Activated CD4-positive, alpha-beta T cell treated with anti-CD3 and anti-CD28 coated beads for 24 hours (primary cell): ENCODE measurements at places on chromosomes 3 and 15.
A peak's percentile ranks its signal among the peaks of the same experiment; 100 is the strongest.

DNA sequence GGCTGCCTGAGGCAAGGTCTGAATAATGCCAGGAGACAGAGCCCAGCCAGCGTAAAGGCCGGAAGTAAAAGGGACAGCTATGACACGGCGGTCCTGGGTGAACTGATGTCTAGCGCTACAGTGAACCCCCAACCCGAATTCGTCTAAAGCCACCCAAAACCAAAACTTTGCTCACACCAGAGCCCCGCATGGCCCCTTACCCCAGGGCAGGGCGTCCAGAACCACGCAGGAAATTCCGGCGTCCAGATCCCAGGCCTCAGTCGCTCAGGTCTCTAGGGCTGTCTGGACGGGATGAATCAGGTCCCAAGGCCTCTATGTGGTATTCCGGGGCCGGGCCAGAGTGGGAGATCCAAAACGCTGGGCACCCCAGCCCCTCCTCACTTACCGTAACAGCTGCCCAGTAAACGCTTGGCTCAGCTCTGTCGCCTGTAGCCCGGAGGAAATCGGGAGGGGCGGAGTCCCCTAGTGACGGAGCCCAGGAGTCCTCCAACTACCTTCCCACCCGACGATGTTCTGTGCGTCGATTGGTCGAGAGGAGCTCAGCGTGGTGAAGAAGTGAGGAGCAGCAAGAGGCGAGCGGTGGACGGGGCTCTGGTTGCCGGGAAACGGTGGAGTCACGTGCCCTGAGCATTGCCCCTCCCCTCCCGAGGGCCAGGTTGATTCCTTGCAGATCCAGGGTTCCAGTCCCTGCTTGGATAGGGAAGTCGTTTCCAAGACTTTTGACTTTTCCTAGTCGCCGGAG, at the start of gene CCDC32:
CCDC32 (minus strand) TSS at position 452 of the 742 bp plus-strand sequence. CDS start 2,027 bp downstream, outside the sequence.
- DNase-seq: peak; percentile 93

DNA sequence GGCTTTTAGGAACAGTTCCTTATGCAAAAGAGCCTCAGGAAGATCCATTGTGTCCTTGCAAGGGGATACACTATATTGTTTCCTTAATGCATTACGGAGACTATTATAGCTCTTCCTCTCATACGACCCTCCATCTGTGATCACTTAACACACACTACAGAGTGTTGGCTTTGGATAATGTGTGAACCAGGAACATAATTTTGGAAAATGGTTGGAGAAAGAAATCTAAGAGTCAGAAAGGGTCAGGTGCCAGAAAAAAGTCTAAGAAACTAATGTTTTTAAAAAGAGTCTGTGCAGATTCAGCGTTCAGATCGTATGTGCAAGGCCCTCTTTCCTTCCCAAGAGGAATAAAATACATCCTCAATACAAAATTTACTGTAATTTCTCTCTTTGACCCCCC, 27.3 kb downstream of the LRRN1 start:
- DNase-seq: no peak

DNA sequence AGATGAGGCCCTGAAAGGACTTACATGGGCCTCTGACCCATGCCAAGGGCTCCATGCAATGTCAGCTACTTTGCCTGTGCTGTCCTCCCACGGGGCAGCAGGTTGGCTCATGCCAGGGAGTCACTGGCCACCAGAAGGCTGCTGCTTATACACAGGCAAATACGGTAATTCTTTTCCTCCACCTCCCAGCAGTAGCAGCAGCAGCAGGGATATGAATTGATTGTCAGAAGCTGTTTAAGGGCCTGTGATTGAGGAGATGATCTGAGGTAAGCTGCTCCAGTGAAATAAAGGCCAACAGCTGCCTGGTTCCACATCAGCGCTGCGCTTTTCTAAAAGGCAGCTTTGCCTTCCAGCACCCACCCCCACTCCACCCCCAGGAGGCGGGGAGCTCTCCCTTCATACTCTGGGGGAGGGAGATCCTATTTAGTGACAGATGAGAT, 250.5 kb downstream of the SHQ1 start:
- no peak for DNase-seq

- no peak for DNase-seq
These were observed 274.2 kb downstream of the LRTM1 start for GRCh38 chr3:54653456-54654195.

DNA sequence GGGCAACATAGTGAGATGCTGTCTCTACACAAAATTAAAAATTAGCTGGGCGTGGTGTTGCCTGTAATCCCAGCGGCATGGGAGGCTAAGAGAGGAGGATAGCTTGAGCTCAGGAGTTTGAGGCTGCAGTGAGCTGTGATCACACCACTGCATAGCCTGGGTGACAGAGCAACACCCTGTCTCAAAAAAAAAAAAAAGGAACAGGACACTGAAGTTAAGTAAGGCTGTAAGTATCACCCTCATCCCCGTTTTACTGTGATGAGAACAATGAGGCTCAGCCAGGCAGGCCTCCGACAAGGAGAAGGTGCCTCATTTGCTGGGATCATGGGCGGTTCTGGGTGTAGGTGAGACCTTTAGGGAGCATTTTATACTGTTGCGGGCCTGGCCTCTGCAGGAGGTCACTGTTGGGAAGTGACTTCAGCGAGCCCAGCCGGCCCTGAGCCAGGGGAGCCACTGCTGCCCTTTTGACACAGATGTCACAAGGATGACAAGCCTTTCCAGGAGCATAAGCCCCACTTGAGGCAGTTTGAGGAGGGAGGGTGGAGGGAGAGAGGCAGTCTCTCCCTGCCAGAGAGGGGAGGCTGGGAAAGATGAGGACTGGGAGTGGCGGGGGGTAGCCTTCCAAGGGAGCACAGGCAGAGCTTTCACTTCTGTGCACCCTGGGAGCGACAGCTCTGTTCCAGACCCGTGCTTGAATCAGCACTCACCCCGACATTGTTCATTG, 30.8 kb downstream of the IRAK2 start:
- DNase-seq: no peak

GRCh38 chr15:91566141-91566540, 287.4 kb upstream of the SLCO3A1 start:
- DNase-seq: no peak

- no peak for DNase-seq
These were observed 631.8 kb downstream of the SQOR start for GRCh38 chr15:46266661-46267060.

GRCh38 chr3:129597087-129597999, 9.1 kb downstream of the PLXND1 start:
- no peak for DNase-seq

- no peak for DNase-seq
These were observed 47.0 kb downstream of the ZBTB20 start for GRCh38 chr3:115099986-115100571.

- DNase-seq: no peak
These were observed 137.5 kb downstream of the ADAM10 start for GRCh38 chr15:58611731-58612676.

DNA sequence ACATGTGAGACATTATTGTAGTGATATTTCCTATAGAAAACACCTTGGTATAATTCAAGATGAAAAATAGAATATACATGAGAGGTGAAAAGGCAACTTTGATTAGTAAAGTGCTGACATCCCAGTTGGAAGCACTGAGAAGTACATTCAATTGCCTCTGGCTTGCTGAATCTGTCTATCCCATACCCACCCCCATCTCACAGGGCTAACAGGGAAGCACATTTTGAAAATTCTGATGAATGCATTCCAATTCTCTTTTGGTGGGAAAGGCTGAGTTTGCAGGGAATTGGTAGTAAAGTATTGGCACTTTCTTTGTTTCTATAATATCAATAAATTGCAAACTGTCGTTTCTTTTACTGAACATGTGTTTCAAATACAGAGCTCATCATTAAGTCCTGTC, 122.9 kb downstream of the MBNL1 start:
- no peak for DNase-seq

DNA sequence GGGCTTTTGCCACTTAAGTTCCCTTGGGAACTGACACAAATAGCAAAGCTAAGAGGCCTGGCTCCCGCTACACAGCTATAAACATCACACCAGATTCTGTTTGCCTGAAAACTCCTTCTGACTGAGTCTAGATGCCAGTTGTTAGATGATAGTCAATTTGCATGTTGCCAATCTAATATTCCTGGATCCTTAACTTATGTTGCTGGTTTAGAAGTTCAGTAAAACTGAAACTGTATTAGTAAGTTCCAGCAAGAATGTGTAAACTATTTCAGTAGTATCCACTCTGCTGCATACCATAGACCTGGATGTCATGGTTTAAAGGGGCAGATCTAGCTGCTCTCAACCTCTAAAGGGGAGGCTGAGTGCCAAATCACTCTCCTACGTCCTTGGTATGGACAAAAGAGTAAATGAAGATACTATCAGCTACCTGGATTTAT, 27.1 kb upstream of the LACTB start:
- DNase-seq: no peak

DNA sequence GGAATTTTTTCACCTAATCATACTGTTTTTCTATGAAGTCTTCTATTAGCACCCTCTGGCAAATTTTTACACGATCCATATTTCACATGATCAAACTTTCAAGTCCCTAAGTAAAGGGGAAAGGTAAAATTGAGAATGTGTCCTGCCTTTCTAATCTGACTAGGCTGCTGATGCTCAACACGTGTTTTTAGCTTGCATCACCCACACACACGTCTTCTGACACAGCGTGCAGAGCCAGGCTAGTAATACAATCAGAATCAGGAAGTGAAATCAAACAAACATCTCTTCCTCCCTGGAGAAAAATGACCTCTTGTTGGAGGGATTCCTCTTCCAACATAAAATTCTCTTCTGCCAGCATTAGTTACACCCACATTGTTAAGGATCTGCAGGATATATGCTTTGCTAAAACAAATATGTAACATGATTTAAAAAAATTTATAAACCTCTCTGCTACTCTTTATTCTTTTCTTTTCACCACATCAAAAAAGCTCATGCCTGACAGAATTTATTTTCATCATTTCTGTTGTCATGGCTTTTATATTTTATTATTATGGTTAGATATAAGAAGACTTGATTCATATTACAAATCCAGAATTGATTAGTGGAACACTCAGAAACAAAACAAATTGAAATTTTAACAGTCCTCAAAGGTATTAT, 122.4 kb downstream of the RAP2B start:
- DNase-seq: peak; percentile 3

GRCh38 chr3:197499427-197499826, 56.3 kb downstream of the BDH1 start:
- no peak for DNase-seq

DNA sequence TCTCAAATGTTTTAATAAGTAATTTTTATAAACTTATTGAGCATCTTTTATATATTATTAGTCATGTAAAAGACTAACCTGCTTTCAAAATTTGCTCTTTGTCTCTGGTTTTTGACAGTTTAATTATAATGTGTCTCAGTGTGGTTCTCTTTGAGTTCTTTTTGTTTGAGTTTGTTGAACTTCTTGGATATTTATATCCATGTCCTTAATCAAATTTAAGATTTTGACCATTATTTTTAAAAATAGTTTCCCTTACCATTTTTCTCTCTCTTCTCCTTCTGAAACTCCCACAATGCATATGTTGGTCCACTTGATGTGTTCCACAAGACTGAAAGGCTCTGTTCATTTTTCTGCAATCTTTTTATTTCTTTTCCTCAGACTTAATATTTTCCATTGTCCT, 366.1 kb upstream of the GOLIM4 start:
- no peak for DNase-seq

DNA sequence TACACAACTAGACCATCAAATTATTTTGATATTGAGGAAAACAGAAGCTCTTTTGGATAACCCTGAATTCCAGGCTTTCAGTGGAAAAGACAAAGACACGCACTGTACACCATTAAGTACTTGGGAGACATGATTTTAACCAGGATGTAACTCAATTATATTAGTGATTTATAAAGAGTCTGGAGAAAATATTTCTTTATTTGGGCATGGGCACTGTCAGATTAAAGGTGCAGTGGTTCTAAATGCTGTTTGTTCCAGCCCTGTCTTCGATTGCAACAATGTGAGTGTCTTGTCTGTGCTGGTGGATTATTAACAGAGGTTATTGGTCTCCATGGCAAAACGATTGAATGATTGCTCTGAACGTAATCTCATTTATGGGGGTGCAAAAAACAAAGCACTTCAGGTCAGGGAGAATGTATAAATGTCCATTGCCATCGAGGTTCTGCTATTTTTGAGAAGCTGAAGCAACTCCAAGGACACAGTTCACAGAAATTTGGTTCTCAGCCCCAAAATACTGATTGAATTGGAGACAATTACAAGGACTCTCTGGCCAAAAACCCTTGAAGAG, at the start of gene TM4SF4:
TM4SF4 (plus strand) TSS at position 448 of the 568 bp plus-strand sequence. CDS start 181 bp downstream, outside the sequence.
- no peak for DNase-seq
